Spleen (tissue), 13 donors: ENCODE measurements at places on chromosomes 6 and 20. TPM values are rescaled to one million over a fixed set of nuclear protein-coding genes. Genes with fewer than 3 reads are reported as not detected.
A peak's percentile ranks its signal among the peaks of the same experiment; 100 is the strongest.

DNA sequence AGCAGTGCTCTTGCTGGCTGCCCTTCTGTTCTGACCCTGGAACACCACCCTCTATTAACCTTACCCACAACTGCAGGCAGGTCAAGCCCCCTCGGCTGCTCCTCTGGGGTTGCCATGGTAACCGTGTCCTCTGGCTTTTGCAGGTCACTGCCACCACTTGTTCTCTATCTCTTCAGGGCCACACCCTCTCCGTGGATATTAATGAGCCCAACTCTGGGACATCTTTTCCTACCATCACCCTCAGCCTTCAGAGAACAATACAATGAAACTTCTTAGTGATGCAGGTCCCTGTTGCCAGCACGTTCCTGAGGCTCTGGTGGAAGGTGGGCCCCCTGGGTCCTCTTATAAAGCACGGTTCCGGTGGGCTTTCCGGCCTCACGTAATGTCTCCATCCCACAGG lies 30.8 kb upstream of the MICB start:
- no peak for DNase-seq
- H3K36me3 ChIP-seq, result no peaks in the 10 kb centered on the region
- no peaks in the 10 kb centered on the region for H3K27me3 ChIP-seq
- H3K4me3 ChIP-seq, result peak overlapping the region; percentile 84
- H3K27ac ChIP-seq, result peak overlapping the region; percentile 94

The OR5V1 gene
- total RNA-seq, result not detected

DNA sequence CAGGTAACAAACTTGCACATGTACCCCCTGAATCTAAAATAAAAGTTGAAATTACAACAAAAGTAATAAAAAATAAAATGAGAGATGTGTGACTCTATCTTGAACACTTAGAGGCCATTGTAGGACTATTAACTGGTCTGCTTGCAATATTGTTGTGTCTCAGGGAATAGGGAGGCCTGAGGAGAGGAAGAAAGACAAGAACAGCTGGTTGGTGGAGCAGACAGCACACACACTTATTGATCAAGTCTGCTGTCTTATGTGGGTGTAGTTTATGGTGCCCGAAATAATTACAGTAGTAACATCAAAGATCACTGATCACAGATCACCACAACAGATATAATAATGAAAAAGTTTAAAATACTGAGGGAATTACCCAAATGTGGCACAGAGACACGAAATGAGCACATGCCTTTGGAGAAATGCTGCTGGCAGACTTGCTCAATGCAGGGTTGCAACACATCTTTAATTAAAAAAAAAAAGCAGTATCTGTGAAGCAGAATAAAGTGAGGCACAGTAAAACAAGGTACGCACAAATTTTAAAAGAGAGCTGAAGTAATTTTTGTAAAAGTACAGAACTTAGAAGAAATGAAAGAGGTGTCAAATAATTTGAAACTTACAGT lies 110.1 kb upstream of the HDAC2 start:
- no peaks in the 10 kb centered on the region for H3K27me3 ChIP-seq
- no peak overlapping the region for H3K4me3 ChIP-seq
- H3K4me1 ChIP-seq, result no peaks in the 10 kb centered on the region

- H3K27ac ChIP-seq, result peak overlapping the region; percentile 32
- peaks cover 37% of the 10 kb centered on the region for H3K36me3 ChIP-seq
- no peak for DNase-seq
- no peak overlapping the region for H3K4me3 ChIP-seq
- H3K27me3 ChIP-seq, result no peaks in the 10 kb centered on the region
Observed at GRCh38 chr6:11211254-11211653, 21.2 kb downstream of the NEDD9 start.

DNA sequence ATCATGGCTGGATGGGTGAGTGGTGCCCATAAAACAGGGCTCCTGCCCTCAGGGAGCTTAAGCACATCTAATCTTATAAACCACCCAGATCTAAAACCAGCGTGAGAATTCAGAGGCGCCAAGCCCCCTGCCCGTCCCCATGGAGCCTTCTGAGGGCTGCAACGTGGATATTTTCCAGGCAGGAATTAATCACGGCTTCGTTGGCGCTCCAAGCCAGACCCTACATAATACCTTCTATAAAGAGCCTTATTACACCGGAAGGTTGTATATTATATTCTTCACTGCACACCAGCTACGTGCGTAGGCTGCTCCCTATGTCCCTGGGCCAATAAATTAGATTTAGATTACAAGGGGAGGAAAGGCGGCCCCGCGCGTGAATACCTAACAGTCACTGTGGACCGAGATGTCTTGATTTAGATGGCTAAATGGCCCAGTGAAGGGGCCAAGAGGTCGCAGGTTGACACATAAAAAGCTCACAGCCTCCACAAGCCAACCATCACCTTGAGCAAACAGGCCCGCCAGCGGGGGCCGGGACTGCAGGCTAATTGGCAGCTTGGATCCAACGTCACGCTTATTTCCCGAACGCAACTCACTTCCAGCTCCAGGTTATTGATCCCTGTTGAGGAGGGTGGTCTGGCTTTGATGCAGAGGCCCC lies 64.7 kb upstream of the APCDD1L start:
- H3K4me3 ChIP-seq, result no peak overlapping the region
- no peaks in the 10 kb centered on the region for H3K4me1 ChIP-seq
- H3K27ac ChIP-seq, result no peak overlapping the region
- H3K36me3 ChIP-seq, result no peaks in the 10 kb centered on the region
- no peak for DNase-seq
- H3K27me3 ChIP-seq, result no peaks in the 10 kb centered on the region

GRCh38 chr6:90811596-90812226 lies 224.8 kb upstream of the MAP3K7 start:
- no peaks in the 10 kb centered on the region for H3K36me3 ChIP-seq
- DNase-seq, result no peak
- no peaks in the 10 kb centered on the region for H3K4me1 ChIP-seq
- no peak overlapping the region for H3K4me3 ChIP-seq
- H3K27me3 ChIP-seq, result no peaks in the 10 kb centered on the region
- H3K27ac ChIP-seq, result no peak overlapping the region

The HBS1L gene
- total RNA-seq, result 50.4 TPM

GRCh38 chr20:49587111-49587570 lies 19.2 kb upstream of the PTGIS start:
- H3K4me3 ChIP-seq, result no peak overlapping the region
- no peaks in the 10 kb centered on the region for H3K36me3 ChIP-seq
- no peak for DNase-seq
- H3K27me3 ChIP-seq, result no peaks in the 10 kb centered on the region
- no peak overlapping the region for H3K27ac ChIP-seq
- H3K4me1 ChIP-seq, result no peaks in the 10 kb centered on the region

DNA sequence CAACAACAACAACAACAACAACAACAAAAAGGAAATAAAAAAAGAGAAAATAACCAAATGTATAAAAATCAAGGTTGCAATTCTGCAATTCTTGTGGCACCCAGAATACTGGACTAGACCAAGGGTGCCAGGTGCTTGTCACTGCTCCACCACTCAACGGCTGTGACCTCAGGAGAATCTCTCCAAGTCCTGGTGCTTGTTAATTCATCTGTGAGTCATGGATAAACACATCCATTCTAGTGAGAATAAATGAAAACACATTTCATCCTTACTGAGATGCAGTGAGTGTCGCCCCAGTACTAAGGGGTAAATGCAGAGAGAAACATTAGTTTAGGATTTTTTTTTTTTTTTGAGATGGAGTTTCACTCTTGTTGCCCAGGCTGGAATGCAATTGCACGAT lies 32.0 kb downstream of the HLA-C start:
- no peak overlapping the region for H3K4me3 ChIP-seq
- H3K27me3 ChIP-seq, result no peaks in the 10 kb centered on the region
- no peaks in the 10 kb centered on the region for H3K36me3 ChIP-seq
- no peak for DNase-seq
- no peak overlapping the region for H3K27ac ChIP-seq
